Testis (tissue), 5 donors: ENCODE measurements at places on chromosomes 11 and 22.
A peak's percentile ranks its signal among the peaks of the same experiment; 100 is the strongest.

GRCh38 chr11:47768101-47768612 lies 1.0 kb upstream of the FNBP4 start:
- peak overlapping the region; percentile 99 for H3K27ac ChIP-seq
- no peaks in the 10 kb centered on the region for H3K36me3 ChIP-seq
- peak; percentile 86 for DNase-seq
- peak overlapping the region; percentile 93 for H3K4me3 ChIP-seq
- H3K27me3 ChIP-seq, result no peaks in the 10 kb centered on the region
- peaks cover 3% of the 10 kb centered on the region for H3K4me1 ChIP-seq

DNA sequence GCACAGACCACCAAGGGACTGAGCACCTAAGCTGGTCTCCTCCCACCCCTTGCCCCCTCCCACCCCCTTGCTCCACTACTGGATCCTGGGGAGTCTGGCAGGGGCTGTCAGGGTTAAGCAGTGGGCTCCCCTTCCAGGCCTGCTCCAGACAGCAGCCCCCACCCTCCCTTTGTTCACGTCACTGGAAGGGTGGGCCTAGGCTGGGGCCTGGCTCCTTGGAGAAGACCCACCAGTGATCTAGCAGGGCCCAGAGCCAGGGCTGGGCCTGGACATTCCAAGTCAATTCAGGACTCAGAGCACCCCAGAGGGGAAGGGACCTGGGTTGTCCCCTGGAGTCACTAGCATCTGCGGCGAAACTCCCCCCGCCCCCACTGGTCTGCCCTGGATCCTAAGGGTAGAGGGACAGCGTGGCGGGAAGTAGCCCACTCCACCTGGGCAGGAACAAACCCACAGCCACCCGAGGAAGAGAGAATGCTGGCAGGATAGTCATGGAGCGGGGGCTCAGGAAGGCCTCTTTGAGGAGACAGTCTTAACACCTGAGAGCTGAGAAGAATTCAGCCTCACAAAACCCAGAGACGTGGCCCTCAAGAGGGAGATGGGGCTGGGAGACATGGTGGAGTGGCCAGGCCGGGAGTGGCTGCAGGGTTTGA lies 45.8 kb downstream of the IGLL1 start:
- H3K27ac ChIP-seq, result peak overlapping the region; percentile 65
- H3K4me1 ChIP-seq, result peaks cover 78% of the 10 kb centered on the region
- H3K4me3 ChIP-seq, result no peak overlapping the region
- H3K36me3 ChIP-seq, result no peaks in the 10 kb centered on the region
- peak; percentile 36 for DNase-seq

DNA sequence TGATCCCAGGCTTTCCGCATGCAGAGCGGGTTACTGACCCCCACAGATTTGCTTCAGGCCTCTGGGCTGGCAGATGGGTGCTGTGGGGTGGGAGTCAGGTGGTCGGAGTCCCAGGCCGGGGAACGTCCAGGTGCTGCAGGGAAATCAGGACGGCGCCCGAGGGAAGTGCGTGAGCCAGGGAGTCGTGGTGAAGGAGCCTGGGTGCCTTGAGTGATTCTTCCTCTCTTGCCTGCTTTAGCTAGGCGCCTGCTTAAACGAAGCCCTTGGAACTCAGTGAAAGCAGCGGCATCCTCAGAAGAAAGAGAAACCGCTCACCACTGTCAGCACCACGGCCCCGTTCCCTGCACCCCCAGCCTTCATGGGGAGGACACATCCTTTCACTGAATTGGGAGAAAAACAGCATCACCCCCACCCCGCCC lies 455.6 kb downstream of the BRD1 start:
- no peaks in the 10 kb centered on the region for H3K36me3 ChIP-seq
- H3K27me3 ChIP-seq, result no peaks in the 10 kb centered on the region
- DNase-seq, result no peak

DNA sequence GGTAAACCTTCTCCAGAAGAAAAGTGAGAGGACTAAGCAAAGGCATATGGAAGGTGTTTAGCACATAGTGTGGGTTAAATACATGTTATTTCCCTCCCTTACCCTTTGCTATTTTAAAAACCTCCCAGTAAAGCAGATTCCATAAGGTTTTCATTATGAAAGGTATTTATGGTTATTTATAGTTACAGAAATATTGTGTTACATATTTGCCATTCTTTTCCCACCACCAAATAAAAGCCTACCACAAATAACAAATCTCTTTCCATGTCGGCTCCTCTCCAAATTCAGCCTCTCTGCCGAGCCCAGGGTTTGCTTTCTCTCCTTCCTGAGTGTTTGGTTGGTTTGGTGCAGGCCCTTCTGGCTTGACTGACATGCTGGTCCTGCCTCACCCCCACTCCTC lies 64.4 kb downstream of the INSC start:
- no peak overlapping the region for H3K4me3 ChIP-seq
- H3K4me1 ChIP-seq, result no peaks in the 10 kb centered on the region
- no peak for DNase-seq
- H3K36me3 ChIP-seq, result no peaks in the 10 kb centered on the region
- no peaks in the 10 kb centered on the region for H3K27me3 ChIP-seq

DNA sequence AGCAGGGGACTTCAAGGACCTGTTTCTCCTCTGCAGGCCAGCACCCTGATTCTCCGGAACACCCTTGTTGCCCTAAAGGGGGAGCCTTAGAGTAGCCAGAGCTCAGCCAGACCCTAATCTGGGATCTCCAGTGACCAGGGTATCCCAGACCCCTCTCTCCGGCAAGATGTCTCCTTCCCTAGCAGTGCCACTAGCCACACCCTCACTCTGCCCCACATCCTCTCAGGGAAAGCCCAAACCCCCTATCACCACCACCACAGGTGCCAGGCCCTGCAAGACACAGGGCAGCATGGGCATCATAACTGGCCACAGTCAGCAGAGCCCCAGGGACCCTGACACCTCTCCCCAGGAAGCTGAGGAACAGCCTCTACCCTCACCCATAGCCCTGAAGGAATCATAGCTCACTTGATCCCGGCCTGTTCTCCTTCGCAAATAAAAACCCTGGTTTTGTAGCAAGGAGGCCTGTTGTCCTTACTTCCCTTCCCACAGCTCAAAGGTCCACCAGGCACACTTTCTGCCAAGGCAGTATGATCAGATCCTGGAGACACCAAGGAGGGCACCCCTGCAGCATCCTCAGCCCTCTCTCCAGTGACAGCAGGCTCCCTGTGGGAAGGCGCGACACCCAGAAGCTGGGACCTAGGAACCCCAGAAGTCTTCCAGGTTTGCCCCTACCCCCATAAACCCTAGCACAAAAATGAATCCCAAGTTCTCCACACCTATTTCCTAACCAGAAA lies 4.6 kb downstream of the CFL1 start:
- peaks cover 6% of the 10 kb centered on the region for H3K4me1 ChIP-seq
- DNase-seq, result no peak
- H3K27me3 ChIP-seq, result no peaks in the 10 kb centered on the region
- no peak overlapping the region for H3K27ac ChIP-seq
- H3K36me3 ChIP-seq, result no peaks in the 10 kb centered on the region

GRCh38 chr22:16965083-16965482 lies 42.9 kb downstream of the GAB4 start:
- H3K36me3 ChIP-seq, result no peaks in the 10 kb centered on the region
- H3K27me3 ChIP-seq, result no peaks in the 10 kb centered on the region
- DNase-seq, result no peak
- no peaks in the 10 kb centered on the region for H3K4me1 ChIP-seq

DNA sequence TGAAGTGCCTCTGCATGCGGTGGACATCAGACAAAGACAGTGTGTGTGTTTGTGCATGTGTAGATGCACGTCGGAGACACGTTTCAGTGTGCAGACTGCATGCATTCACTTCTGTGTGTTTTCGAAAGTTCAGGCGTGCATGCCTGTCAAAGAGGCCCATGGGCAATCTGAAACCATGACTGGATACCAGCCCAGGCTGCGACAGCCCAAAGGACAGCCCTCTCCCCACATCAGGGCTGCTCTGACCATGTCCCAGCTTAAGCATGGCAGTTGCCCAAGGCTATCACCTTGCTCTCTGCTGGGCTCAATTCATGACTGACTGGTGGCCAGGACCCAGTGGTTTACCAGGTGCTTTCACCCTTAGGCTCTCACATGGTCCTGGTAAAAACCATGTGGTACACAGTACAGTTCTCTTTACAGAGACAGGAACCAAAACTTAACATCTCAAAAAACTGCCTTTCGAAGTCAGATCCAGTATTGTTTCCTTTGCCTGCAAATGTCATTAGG lies 423.7 kb upstream of the CADM1 start:
- H3K36me3 ChIP-seq, result no peaks in the 10 kb centered on the region
- no peak overlapping the region for H3K4me3 ChIP-seq
- H3K27me3 ChIP-seq, result no peaks in the 10 kb centered on the region

- H3K27ac ChIP-seq, result no peak overlapping the region
- H3K4me3 ChIP-seq, result no peak overlapping the region
- peaks cover 3% of the 10 kb centered on the region for H3K36me3 ChIP-seq
Observed at GRCh38 chr11:118581057-118581456, 8.8 kb downstream of the ARCN1 start.

DNA sequence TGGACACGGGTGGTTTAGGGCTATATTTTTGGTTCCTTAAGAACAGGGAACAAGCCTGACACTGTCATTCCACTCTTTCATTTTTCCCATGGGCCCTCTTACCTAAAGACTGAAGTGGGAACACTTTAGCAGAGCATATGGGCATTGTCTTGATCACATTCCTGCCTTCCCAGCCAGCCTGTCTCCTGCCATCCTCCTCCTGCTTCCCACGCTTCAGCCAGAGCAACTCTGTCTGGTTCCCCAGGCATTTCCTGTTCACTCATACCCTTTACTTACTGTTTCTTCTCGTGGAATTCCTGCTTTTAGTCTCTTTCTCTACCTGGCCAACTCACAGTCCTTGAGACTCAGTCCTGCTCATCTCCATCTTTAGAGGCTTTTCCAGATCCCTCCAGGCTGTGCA lies 22.8 kb downstream of the MRPL16 start:
- H3K27ac ChIP-seq, result no peak overlapping the region
- no peaks in the 10 kb centered on the region for H3K36me3 ChIP-seq
- no peaks in the 10 kb centered on the region for H3K4me1 ChIP-seq
- no peak overlapping the region for H3K4me3 ChIP-seq
- no peak for DNase-seq

GRCh38 chr11:104852811-104853210 lies 45.4 kb downstream of the CASP12 start:
- H3K4me1 ChIP-seq, result no peaks in the 10 kb centered on the region
- H3K27me3 ChIP-seq, result no peaks in the 10 kb centered on the region
- no peak overlapping the region for H3K4me3 ChIP-seq
- no peak for DNase-seq
- H3K36me3 ChIP-seq, result no peaks in the 10 kb centered on the region

DNA sequence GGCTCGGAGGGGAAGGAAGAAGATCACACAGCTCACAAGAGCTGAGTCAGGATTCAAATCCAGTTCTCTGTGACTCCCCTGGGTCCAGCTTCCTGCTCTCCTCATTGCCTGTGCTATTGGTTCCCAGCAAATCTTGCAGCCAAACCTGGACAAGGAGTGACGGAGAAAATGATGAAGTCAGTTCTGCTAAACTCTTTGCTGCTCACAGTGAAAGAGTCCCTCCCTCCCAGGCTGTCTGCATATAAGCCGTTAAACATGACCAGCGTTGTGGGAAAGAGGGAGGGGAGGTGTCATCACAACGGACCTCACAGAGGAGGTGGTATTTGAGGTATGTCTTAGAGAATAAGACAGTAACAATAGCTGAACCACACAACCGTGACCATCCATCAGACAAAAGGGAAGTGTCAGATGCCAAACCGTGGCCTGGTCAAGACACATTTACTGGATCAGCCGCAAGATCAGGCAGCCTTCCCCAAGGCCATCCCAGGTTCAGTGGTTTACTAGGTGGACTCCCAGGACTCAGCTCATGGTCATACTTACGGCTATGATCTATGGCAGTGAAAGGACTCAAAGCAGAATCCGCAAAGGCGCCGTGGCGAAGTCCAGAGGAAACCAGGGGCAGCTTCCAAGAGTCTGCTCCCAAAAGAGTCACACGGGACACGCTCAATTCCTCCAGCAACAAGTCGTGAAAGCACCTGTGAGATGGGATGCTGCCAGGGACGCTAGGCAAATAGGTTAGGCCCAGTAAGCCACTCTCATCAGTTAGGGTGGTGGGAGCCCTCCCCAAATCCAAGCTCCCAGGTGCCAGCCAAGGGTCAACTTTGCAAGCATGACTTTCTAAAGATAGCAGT lies 2.8 kb upstream of the CYTH4 start:
- H3K36me3 ChIP-seq, result no peaks in the 10 kb centered on the region
- no peak overlapping the region for H3K27ac ChIP-seq
- no peak overlapping the region for H3K4me3 ChIP-seq
- no peaks in the 10 kb centered on the region for H3K27me3 ChIP-seq
- no peaks in the 10 kb centered on the region for H3K4me1 ChIP-seq
- no peak for DNase-seq

- DNase-seq, result no peak
- no peak overlapping the region for H3K27ac ChIP-seq
- no peaks in the 10 kb centered on the region for H3K4me1 ChIP-seq
- no peaks in the 10 kb centered on the region for H3K36me3 ChIP-seq
Observed at GRCh38 chr11:5224538-5225479, 2.1 kb downstream of the HBB start.

GRCh38 chr11:131928992-131929391 lies 558.6 kb downstream of the NTM start:
- no peaks in the 10 kb centered on the region for H3K4me1 ChIP-seq
- no peak overlapping the region for H3K27ac ChIP-seq
- no peaks in the 10 kb centered on the region for H3K27me3 ChIP-seq
- H3K36me3 ChIP-seq, result no peaks in the 10 kb centered on the region
- peak; percentile 25 for DNase-seq

- no peaks in the 10 kb centered on the region for H3K36me3 ChIP-seq
- DNase-seq, result no peak
- no peaks in the 10 kb centered on the region for H3K27me3 ChIP-seq
- H3K4me1 ChIP-seq, result peaks cover 14% of the 10 kb centered on the region
Observed at GRCh38 chr11:10287766-10288715, 6.0 kb downstream of the SBF2 start.

- no peak overlapping the region for H3K4me3 ChIP-seq
- no peaks in the 10 kb centered on the region for H3K27me3 ChIP-seq
- no peaks in the 10 kb centered on the region for H3K4me1 ChIP-seq
- DNase-seq, result no peak
Observed at GRCh38 chr11:127073621-127074020, 73.1 kb upstream of the KIRREL3 start.

DNA sequence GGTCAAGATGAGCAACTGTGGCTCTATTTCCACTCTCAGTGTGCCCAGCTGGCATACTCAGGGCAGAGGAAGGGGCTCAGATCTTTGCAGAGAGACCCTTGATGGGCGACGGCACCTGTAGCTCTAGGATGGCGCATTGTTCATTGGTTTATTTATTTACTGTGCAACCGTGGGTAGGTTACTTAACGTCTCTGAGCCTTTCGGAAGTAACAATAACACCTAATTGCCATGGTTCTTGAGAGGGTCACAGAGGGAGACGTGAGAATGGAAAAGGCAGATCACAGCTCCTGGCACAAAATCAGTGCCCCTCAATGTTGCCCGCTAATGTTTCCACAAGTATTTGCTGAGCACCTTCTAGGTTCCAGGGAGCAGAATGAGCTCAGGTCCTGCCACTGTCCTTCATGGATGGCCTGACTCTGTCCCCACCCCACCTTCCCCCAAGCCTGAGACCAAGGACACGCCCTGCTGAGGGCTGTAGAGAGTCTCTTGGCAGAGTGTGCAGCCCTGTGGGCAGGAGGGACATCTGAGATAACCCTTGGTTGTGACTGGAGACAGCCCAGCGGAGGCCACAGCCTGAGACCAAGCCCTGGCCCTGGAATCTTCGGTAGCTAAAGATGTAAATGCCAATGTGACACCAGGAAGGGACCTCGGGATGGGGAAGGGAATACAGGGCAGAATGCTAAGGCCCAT lies 780 bp upstream of the ALDH3B2 start:
- no peak for DNase-seq
- no peak overlapping the region for H3K4me3 ChIP-seq
- no peaks in the 10 kb centered on the region for H3K27me3 ChIP-seq
- no peaks in the 10 kb centered on the region for H3K4me1 ChIP-seq
- H3K36me3 ChIP-seq, result no peaks in the 10 kb centered on the region
